Stimulated activated CD4-positive, alpha-beta T cell treated with anti-CD3 and anti-CD28 coated beads, Interleukin-12 subunit alpha, Interleukin-12 subunit beta, amount 100 ng/mL, for 48 hours (primary cell): ENCODE measurements at places on chromosomes 5 and 9.

GRCh38 chr5:142652563-142652962 lies 33.3 kb downstream of the FGF1 start:
- DNase-seq, result no peak

GRCh38 chr9:112887381-112887780 lies 3.3 kb downstream of the SLC46A2 start:
- DNase-seq, result no peak

DNA sequence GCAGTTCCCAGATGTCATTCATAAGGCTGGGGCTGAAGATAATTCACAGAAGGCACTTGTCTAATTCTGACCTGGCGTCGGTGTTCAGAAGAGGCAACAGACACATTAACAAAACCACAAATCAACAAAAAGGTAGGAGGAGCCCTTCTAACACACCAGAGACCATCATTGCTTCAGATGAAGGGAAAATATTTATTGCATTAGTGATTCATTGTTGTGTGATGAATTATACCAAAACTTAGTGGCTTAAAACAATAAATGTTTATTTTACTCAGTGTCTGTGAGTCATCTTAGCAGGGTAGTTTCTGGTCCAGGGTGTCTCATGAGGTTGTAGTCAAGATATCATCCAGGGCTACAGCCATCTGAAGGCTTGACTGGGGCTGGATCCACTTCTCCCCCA lies 91.3 kb upstream of the KIF2A start:
- DNase-seq, result no peak

- DNase-seq, result no peak
Measured at GRCh38 chr5:191949-192690, 825 bp downstream of the LRRC14B start.

DNA sequence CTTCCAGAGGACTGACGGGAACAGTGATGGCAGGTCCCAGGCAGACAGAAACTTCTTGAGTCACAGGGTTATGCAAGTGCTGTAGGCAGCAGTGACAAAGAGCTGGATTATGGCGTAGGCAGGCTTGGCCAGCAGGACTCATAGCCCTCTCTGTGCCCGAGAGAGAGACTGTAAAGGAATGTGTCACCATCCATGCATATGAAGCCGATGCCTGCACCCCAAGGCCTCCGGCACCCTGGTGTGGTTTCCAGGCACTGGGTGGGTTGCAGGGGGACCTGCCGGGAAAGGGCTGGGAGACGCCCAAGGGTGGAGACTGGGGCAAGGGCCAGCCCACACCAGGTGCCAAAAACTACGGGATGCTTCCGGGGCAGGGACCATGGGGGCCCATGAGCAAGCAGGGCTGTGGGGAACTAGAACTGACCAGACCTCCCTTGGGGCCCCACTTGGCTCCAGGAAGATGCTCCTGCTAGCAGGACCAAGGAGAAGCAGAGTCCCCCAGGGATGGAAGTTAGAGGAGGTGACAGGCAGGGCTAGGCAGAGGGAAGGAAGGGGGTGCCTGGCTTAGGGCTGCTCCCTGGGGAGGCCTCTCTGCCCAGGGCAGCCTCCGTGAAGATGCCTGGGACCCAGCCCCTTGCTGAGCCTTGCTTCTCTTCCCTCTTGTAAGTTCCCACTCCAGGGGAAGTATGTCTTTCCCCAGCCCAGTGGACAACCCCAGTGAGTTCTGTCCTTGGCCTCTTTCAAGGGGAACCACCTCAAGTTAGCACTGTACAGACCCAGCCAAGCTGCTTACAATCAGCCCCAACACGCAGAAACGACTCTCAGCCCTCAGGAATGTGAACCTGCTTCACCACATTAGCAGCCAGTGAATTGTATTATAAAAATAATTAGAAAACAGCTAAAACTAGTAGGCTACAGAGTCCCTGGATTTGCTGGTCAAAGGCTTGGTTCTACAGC lies 10.5 kb upstream of the IPPK start:
- DNase-seq, result no peak

GRCh38 chr5:73437101-73437776 lies 11.3 kb downstream of the FOXD1 start:
- DNase-seq, result no peak
